ENCODE measurements at places on chromosomes 7 and 10. TPM values are rescaled to one million over a fixed set of nuclear protein-coding genes. Genes with fewer than 3 reads are reported as not detected.
A peak's percentile ranks its signal among the peaks of the same experiment; 100 is the strongest.

- DNase-seq, result peak; percentile 52
Observed at GRCh38 chr7:13989126-13989948, at the start of gene ETV1. Gene ETV1, minus strand, starts transcription at chr7:13989666. Its CDS starts 614 bp downstream, at chr7:13989052.

DNA sequence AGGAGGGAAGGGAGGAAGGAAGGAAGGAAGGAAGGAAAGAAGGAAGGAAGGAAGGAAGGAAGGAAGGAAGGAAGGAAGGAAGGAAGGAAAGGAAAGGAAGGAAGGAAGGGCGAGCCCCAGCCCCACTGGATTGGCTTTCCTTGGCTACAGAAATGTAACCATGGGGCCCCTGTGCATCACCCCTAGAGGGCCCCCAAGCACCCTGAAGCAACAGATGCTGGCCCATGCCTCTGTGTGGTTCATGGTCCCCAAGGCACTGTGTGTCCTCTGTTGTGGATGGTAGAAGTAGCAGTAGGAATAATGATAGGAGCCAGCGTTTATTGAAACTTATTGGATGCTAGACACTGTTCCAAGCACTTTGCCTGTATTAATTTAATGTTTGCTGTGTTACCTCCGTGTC lies 116.6 kb upstream of the MACROH2A2 start:
- DNase-seq, result no peak

PRKCQ gene
- total RNA-seq, result 2.4 TPM

DNA sequence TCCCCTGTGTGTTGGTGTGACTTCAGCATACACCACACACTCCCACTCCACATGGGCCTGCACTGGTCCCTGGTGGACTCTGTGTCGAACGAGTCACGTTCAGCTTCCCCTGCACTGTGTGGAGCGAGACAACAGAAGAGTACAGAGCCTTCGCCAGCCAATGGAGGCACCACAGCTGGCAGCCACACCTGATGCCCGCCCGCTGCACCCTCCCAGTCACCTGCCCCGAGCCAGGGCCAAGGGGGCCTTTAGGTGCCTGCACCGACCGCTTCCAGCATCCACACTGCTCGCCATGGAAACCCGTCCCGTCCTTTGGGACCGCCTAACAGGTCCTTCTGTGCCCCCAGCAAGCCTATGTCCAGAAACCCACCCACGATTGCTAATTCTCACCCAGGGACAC lies 9.2 kb downstream of the FOXL3 start:
- peak; percentile 37 for DNase-seq

GRCh38 chr10:91298224-91298871 lies 77.9 kb downstream of the PCGF5 start:
- peak; percentile 52 for DNase-seq

GRCh38 chr10:69801094-69801433 lies 642 bp upstream of the COL13A1 start:
- DNase-seq, result peak; percentile 62

All from Peyer's patch (tissue), 4 donors.